ENCODE measurements at places on chromosomes 1 and 21.
A peak's percentile ranks its signal among the peaks of the same experiment; 100 is the strongest.

DNA sequence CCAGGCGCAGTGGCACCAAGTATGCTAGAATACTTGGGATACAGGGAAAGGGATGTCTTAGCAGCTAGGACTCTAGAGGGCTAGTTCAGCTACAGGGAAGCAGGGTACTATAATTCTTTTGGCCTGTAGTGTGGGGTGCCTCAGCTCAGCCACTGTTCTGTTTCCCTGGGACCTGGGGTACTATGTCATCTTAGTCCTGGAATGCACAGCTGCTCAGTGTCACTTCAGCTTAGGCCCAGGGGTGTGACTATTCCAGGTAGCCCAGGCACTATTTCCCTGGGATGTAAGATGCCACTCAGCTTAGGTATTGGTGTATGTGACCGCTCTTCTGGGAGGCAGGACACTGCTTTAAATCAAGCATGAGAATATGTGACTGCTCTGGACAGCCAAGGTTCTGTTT, 34.1 kb downstream of the RGSL1 start:
- no peak for DNase-seq

- DNase-seq, result no peak
Observed at GRCh38 chr1:153624965-153625611, 2.2 kb downstream of the S100A13 start.

GRCh38 chr1:47986761-47987200, 10.4 kb downstream of the TRABD2B start:
- no peak for DNase-seq

DNA sequence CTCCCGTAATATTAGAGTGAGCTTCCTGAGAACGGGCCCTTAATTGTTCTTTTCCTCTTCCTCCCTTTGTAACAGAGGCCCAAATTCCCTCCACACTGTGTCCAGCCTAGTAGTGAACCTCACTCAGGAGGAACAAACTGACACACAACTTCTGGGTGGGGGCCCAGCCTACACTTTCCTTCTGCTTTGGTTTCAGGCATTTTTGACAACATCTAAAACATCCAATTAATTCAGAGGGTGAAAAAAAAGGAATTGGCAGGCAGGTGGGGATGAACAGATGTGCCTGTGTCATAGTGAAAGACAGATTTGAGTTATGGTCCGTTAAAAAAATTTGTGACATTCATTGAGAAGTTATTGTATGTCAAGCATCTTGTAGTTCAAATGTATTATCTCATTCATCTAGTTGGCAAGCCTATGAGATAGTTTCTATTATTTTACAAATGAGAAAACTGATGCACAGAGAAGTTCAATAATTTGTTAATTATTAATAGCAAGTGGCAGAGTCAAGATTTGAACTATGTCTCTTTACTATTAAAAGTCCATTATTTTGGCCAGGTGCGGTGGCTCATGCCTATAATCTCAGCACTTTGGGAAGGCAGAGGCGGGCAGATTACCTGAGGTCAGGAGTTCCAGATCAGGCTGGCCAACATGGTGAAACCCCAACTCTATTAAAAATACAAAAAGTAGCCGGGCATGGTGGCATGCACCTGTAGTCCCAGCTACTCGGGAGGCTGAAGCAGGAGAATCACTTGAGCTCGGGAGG, 41.6 kb upstream of the LRIG2 start:
- DNase-seq, result no peak

GRCh38 chr1:181485287-181486097, 2.2 kb downstream of the CACNA1E start:
- DNase-seq, result peak; percentile 42

DNA sequence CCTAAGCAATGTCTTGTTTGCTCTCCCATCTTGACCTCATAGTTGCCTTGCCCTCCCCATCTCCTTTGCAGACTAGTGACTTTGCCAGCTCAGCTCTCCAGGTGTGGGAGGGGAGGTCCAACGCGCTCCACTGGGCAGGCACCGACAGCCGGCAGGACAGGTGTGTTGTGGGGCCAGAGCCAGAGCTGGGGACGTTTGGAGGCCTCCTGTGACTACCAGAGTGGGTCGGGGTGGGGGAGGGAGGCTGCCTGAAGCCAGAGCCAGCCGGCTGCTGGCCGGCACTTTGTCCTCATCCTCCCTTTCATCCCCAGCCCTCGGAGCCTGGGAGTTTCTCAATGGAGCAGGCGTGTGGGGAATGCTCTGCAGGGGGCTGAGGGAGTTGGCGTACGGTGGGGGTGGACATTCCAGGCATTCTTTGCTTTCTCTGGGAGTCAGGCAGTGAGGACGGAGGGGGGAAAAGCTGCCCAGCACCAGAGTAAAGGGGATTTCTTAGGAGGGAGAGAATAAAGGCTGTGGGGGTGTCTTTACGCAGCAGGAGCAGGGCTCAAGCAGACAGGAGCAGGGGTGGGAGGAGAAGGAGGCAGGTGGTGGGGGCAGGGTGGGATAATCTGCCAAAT, 20.2 kb downstream of the NUAK2 start:
- no peak for DNase-seq

DNA sequence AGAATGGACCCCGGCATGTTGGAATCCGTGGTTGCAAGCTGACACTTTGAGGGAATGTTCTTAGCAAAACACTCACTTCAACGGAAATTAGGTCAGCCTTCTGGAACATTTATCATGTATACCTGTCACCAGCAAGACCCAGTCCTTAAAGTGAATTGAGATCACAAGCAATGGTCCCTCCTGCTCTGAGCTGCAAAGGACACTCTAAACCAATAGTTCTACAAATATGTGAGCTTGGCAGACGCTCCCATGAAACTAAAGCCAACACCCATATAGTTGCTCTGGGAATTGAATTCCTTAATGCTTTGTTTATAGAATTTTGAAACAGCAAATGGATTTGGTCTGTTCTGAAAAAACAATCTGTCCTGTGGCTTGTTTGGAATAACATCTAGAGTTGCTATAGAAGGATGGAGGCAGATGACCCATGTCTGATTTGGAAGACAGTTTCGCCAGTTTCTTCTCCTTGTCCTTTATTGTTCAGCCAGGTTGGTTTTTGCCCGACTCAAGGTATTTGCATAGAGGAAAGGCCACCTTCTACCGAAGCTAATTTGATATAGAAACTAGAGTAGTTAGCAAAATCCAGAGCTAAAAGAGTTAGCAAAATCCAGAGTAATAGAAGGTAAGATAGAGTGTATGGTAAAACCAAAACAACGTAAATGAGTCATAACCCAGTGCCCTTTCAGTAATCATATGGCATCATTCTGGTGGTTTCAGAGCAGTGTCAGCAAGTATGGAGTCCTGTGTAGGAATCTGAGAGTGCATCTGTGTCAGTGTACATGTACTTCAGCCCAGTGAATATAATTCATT, 236.2 kb downstream of the NFIA start:
- DNase-seq, result peak; percentile 34
